SHP77 treated with DMSO at 0.1 percent for 48 hours (cell line): ENCODE measurements at places on chromosomes 11 and 22.

DNA sequence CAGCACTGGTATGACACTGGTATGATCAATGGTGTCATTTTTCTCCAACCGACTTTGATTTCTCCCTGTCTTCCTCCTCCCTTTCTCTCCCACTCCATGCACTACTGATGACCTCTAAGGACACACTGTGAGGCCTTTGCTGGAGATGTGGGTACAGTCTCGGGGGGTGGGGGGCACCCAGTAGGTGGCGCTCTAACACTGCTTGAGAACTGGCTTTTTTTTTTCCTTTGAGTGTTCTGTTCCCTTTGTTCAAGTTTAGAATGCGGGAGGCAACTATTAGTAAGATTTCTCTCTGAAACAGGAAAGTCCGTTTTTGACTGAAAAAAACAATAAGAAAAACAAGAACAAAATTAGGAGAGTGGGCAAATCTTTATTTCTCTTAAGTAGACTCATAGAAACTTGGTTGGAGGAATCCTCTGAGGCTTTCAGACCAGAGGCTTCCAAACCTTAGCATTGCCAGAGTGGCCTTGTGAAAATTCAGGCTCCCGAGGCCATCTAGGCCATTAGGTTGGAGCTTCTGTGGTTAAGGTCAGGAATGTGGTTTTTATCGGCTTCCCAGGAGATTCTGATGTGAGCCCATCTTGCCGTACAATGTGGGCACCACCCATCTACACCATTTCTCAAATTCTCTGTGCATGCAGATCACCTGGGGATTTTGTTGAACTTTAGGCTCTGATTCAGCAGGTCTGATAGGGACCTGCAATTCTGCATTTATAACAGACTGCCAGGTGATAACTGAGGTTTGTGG, 43.2 kb downstream of the PANX1 start:
- DNase-seq: no peak

GRCh38 chr22:40031766-40032470, 37.2 kb downstream of the FAM83F start:
- no peak for DNase-seq

DNA sequence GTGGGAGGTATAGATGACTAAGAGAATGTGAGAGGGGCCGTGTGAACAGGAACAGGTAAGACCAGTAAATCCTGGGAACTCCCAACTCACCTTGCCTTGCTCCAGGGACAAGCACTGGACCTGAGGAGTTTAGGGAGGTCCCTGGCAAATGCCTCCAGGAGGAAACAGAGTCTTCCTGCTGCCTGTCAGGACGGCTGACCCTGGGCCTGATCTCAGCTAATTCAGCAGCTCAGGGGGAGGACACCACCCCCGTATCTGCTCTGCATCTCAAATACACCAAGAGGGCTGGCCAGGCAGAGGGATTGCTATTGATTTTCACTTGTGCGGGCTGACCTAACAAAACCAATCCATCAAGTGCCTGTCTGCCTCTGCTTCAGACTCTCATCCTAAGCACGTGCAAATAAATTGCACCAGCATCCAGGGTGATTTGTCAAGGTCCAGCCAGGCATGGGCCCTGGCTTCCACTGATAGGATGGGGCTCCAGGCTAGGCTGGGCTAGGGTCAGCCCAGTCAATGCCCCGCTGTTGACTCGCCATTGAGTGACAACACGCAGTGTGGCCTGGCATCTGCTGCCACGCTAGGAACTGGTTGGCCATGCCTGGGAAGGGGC, 20.3 kb downstream of the UQCR10 start:
- no peak for DNase-seq

DNA sequence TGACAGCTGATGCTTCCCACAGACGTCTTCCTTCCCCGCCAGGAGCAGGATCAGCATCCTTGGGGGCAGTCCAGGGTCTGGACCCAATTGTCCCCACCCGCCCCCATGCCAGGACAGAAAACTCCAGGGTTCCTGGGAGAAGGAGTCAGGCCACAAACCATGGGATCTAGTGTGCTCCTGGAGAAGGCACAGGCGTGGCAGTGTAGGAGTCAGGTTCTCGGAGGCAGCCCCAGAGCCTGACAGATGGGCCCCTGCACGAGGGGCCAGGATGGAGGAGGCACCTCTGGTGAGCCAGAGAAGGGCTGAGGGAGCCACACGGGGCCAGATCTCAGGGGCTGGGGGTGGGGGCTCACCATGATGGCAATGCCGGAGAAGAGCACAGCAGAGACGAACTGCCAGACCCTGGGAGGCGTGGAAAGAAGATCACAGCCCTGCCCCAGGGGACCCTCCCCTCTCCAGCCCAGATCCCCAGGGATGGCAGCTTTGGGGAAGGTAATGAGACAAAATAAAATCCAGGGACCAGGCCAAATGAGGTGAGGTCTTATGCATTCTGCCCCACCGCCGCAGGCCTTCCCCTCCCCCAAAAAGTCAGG, 13.6 kb downstream of the TP53I11 start:
- DNase-seq: no peak

- no peak for DNase-seq
These were observed 893.9 kb downstream of the OPCML start for GRCh38 chr11:132638423-132638822.

- DNase-seq: no peak
These were observed 185.4 kb downstream of the AASDHPPT start for GRCh38 chr11:106262852-106263251.

- no peak for DNase-seq
These were observed 6.7 kb downstream of the RAG1 start for GRCh38 chr11:36574486-36574885.

- DNase-seq: no peak
These were observed 91.1 kb downstream of the DEPDC5 start for GRCh38 chr22:31844941-31845340.

DNA sequence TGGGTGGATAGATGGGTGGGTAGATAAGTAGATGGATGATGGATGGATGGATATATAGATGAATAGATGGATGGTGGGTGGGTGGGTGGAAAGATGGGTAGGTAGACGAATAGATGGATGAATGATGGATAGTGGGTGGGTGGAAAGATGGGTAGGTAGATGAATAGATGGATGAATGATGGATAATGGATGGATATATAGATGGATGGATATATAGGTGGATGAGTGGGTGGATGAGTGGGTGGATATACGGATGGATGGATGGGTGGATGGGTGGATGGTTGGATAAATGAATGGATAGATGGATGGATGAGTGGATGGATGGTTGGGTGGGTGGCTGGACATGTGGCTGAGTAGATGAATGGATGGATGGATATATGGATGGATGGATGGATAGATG, 53.1 kb upstream of the THY1 start:
- DNase-seq: no peak

DNA sequence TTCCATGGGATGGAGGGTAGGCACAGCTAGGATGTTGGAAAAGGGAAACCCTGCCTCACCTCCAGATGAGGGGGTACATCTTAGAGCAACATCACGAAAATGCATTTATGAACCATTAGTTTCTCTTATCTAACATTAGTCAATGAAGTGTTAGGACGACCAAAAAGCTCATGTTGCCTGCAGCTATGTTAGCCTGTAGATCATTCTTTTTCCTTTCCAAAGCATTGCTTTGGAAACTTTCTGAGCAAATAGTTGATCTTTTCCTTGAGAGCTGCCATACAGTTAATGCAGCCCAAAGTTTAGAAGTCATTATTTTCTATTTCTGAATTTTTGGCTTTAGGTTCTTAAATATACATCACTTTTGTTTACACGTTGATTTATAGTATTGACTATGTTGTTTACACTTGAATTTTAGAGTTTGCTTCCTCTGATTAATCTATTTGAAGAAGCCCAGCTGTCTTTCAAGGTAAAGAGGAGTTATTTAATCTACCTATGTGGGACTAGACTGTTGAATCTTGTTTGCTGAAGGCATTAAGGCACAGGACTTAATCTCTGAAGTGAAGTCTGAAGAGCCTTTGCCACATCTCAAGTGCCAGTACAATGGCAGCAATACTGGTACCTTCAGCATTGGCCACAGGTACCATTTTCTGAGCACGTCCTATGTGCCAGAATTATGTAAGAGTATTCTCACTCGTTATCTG, 11.0 kb downstream of the POU2AF3 start:
- peak; percentile 57 for DNase-seq

- no peak for DNase-seq
These were observed 9.5 kb upstream of the ELF5 start for GRCh38 chr11:34523053-34523452.

GRCh38 chr22:50446708-50447575, 27.9 kb downstream of the SBF1 start:
- no peak for DNase-seq

GRCh38 chr11:107151158-107151557, 132.9 kb upstream of the GUCY1A2 start:
- no peak for DNase-seq

DNA sequence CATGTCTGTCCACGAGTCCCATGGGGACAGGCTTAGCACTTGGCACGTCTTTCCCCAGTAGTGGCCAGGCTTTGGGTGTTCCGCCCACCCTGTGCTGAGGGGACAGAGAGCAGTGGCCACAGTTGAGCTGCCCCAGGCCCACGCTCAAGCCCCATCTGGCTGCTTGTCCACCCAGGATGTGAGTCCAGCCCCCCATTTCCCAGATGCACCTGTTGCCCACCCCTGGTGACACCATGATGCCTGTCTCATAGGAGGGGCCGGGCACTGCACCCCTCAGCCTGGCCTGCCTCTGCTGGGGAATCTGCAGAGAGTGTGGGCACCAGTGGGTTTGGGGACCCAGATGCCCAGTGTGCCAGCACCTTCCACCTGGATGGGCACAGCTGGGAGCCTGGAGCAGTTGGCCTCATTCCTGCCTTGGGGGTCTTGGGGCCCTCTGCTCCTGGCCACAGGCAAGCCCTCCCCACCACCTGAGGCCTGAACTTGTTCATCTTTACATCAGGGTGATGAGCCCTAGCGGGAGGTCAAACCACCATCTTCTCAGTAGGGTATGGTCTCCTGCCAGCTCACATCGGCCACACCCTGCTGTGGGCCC, 5.7 kb downstream of the SIGIRR start:
- no peak for DNase-seq

DNA sequence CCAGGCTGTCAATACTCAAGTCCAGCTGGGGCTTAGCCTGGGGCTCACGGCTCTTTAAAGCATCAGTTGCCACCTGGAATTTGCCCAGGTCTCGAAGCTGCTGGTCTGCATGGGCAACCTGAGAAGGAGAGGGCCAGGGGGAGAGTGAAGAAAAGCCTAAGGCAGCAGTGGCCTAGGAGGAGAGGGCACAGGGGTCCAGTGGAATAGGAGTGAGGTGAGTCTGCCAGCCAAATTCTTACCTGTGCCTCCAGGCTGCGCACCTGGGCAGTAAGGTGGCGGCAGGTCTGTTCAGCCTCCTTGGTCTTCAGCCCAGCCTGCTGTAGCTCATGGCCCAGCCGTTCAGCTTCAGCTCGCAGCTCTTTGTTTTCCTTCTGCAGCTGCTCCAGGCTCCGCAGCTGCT, 10.0 kb downstream of the IL18BP start:
- no peak for DNase-seq

DNA sequence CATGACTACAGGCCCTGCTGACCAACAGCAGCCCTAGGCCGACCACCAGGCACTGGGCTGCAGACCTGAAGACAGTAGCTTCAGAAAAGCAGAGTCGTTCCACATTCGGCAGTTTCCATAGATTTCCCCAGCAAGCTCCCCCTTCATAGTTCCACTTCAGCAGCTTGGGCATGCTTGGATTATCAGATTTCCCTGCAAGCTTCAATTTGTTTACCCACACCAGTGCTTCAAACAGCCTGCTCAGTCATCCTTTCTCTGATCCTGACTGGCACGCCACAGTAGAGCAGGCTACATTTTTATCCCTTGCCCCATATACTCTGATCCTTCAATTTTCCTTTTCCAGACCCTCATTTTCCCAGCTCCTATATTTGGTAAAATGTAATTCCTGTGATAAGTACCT, 51.1 kb upstream of the CFAP300 start:
- DNase-seq: no peak

- no peak for DNase-seq
These were observed 11.3 kb upstream of the NXF1 start for GRCh38 chr11:62816557-62816956.

DNA sequence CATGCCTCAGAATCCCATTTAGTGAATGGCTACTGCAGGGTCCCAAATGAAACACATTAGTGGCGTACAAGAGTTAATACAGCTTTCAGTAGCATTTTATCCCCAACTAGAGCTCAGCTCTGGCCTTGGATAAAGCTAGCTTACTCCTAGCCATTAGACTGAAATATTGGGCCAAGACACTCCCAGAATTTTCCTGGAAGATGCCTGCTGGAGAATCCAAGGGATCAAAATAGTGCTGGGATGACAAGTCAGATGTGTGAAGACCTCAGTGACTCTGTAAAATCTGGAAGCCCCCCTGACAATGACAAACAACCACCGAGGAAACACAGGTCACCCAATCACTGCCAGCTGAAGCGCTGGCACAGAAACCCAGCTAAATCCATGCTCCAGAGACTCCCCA, 303.1 kb upstream of the SORL1-AS1 start:
- no peak for DNase-seq

DNA sequence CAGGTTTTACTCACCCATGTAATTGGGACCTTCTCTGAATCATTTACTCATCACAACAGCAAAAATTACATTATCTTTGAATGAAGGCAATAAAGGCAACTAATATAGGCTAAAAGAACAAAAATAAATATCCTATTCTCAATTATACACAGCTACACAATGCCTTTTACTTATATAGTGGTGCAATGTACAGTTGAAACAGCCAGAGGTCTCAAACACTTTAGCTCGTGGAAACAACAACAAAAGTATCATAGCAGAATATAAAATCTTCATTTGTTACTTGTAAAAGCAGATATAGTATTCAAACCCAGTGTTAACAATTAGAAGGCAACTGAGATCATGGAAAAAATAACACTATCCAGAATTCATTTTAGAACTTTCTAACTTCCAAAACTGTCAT, 20.6 kb upstream of the CCDC34 start:
- DNase-seq: no peak

GRCh38 chr11:28472904-28473303, 364.7 kb downstream of the METTL15 start:
- no peak for DNase-seq

DNA sequence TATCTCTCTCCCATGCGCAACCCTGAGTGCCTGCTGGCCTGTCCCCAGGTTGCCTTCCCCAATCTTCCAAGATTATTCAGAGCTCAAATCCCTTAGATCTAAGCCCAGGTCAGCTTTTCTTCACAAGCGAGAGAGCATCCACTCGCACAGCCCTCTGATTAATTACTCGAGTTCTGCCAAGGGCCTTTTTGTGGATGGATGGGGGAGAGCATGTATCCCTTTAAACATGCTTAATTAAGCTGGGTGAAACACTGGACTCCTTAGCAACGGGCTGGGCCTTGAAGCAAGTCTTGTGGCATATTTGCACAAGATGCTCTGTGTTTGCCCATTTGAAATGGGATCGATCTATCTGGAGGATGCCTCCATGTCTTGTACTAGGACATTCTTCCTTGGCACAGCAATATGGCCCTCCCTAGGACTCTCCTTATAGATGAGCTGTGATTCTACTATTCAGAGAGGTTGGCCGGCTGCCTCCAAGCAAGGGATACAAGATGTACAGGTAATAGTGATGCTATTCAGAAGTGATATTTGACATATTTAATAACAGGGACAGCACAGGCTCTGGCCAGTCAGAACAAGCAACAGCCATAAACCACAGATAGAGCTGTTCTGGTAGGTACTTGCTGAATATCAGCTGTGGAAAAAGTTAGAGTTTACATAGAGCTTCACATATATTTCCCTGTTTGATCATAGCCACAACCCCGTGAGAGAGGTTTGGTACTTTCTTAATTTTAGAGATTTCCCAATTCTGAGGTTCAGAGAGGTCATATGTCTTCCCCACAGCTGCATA, 125.6 kb downstream of the CSNK2A3 start:
- no peak for DNase-seq

GRCh38 chr11:74730571-74731260, 510 bp downstream of the CHRDL2 start:
- DNase-seq: no peak
